ENCODE measurements at places on chromosomes 5 and 9.
A peak's percentile ranks its signal among the peaks of the same experiment; 100 is the strongest.

- no peak for DNase-seq
These were observed 98.1 kb upstream of the TUT7 start for GRCh38 chr9:86452201-86452828.

DNA sequence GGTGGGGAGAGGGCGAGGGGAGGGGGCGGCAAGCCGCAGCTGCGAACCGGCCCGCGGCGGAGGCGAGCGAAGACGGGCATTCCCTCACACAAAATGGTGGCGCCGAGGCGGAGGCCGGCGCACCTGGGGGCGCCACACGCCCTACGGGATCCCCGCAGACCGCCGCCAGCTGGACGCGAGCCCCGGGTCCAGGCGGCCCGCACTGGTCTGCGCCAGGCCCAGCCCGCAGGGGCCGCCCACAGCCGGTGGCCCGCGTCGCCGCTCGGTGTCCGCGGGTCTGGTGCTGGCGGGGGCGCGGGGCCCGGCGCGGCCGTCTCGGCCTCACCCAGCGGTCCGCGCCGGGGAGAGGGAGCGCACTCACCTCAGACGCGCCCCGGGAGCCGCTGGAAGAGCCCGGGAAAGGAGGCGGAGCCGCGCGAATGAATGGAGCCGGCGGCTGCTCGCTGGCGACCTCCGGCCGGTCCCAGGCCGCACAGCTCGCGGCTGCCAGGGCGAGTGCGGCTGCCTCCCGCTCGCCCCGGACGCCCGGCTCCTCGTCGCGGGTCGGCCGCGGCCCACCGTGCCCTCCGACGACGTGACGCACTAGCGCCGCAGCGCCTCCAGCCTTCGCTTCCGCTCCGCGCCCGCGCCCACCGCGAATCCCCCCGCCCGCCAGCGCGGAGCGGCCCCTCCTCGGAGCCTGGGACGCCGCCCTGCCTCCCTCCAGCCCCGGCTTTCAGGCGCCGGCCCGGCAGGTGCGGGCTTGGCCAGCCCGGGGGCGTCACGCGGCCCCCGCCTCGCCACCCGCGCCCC lies at the start of gene FAM169A:
Gene FAM169A, minus strand, starts transcription at position 584 of the 792 bp plus-strand sequence. CDS start 24,711 bp downstream, outside the sequence.
- DNase-seq = peak; percentile 42

- no peak for DNase-seq
These were observed 262.7 kb downstream of the YTHDC2 start for GRCh38 chr5:113776168-113776567.

- no peak for DNase-seq
These were observed 36.4 kb upstream of the UBQLN1 start for GRCh38 chr9:83744206-83744605.

- no peak for DNase-seq
These were observed 9.3 kb upstream of the TEX48 start for GRCh38 chr9:114691046-114691955.

- DNase-seq = peak; percentile 42
These were observed 76.4 kb downstream of the TTLL11 start for GRCh38 chr9:122016744-122017143.

- no peak for DNase-seq
These were observed 151.0 kb upstream of the TBC1D2 start for GRCh38 chr9:98406469-98406868.

GRCh38 chr5:37859805-37860204 lies 20.0 kb upstream of the GDNF start:
- no peak for DNase-seq

GRCh38 chr5:63351164-63351563 lies 611.1 kb downstream of the HTR1A start:
- DNase-seq = no peak

DNA sequence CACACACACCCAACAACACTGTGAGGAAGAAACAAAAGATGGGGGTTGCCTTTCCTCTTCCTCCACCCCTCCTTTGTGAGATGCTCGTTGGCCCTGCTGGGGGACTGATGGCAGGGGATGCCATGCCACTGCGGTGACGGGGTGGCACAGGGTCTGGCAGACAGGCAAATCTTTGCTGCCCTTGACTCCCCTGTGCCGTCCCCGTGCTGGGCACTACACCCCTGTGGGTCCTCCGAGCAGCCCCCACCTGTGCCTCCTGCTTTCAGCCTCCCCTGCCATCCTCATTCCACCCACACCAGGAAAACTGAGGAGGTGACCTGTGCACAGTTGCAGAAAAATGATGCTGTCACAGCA lies 40.2 kb upstream of the IER5L start:
- DNase-seq = no peak

- DNase-seq = no peak
These were observed 32.2 kb upstream of the STRBP start for GRCh38 chr9:123300554-123300953.

- DNase-seq = no peak
These were observed 12.5 kb downstream of the SMARCA2 start for GRCh38 chr9:2027543-2028160.

- DNase-seq = peak; percentile 21
These were observed 122.9 kb downstream of the CAVIN4 start for GRCh38 chr9:100700689-100701318.

- DNase-seq = no peak
These were observed 65.6 kb downstream of the ANXA2R start for GRCh38 chr5:42974536-42974935.

DNA sequence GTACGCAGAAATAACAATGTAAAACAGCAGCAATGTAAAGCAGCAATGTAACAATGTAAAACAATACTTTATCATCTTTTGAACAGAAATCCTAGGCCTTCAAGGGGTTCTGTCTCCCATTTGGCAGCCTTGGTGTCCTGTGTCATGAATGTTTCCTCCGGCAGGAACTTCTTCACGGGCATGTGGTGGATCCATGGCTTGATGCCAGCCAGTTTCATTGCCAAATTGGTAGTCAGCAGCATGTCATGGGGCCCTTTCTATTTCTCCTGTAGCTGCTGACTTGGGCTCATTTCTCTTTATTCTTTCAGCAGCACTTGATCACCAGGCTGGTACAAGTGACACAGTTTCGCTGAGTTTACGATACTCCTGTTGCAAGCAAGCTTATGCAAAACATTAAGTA lies 275.3 kb downstream of the HTR1A start:
- DNase-seq = no peak

DNA sequence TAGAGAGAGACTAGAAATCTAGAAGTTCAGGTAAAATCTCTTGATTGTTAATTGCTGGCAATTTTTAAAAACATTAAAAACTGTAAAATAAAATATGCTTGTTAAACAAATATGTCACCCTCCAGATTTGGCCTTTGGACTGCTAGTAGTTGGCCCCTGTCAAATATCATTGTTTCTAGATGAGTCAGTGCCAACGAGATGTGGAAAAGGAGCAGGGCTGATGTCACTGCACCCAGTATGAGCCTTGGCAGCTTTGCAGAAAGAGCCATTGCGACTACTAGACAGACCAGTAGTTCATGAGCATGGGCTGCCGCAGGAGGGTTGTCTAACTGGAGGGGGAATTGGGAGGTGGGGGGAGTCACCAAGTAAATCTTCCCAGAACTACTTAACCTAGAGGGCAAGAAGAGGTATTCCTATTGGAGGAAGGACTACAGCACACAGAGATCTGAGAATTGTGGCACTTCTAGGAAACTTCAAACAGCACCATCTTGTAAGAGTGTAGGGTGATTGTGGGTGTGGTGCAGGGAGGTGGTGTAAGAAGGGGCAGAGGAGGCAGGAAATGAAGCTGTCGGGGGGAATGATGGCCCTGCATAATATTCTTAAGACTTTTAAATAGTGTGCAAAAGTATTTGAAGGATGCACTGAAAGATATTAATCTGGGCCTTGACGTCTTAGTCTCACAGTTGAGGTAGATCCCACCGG lies 7.1 kb upstream of the DOCK2 start:
- no peak for DNase-seq

GRCh38 chr5:116572350-116573278 lies 2.0 kb downstream of the SEMA6A start:
- DNase-seq = peak; percentile 75

DNA sequence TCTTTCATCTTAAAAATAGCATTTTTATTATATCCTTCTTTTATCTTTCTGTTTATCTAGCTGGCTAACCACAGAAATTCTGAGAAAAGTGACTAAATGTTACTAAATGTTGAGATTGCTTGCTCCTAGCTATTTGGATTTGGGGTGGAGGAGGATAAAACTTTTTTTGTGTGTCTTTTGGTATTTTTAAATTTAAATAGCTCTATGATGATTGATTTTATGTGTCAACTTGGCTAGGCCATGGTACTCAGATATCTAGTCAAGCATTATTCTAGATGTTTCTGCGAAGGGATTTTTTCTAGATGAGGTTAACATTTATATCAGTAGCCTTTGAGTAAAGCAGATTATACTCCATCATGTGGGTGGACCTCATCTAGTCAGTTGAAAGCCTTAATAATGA lies 75.0 kb downstream of the GCNT1 start:
- DNase-seq = no peak

- DNase-seq = no peak
These were observed 174.7 kb downstream of the CYLC2 start for GRCh38 chr9:103169798-103170197.

GRCh38 chr5:107135391-107135790 lies 535.3 kb downstream of the EFNA5 start:
- no peak for DNase-seq

DNA sequence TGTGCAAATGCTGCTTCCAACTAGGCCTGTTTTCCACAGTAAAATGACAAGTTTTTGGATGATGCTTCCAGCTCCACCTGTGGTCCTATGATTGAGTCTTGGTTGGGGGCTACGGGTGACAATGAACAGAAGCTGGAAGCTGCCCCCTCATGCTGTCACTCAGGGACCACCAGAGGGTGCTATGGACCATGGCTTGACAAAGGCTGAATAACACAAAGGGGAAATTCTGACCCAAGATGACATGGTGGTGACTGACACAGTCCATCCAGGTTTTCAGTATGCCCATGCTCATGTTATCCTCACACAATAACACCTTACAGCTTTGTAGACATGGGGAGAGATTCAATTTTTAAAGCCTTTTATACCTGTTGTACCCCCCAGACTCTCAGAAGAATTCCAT lies 23.9 kb upstream of the SAP30L start:
- DNase-seq = no peak

- no peak for DNase-seq
These were observed 53.2 kb downstream of the MSX2 start for GRCh38 chr5:174777583-174777982.

- no peak for DNase-seq
These were observed 71.3 kb downstream of the GLIS3 start for GRCh38 chr9:4228606-4229005.
